ENCODE measurements at places on chromosomes 11 and 22. TPM values are rescaled to one million over a fixed set of nuclear protein-coding genes. Genes with fewer than 3 reads are reported as not detected.

Gene OR5T3
- not detected for total RNA-seq

Gene RIN1
- 2.2 TPM for total RNA-seq

Gene TPBGL
- 0.08 TPM for total RNA-seq

Gene ANGPTL5
- total RNA-seq: 1.9 TPM

Gene MMP11
- total RNA-seq: 6.2 TPM

Gene MPPED2
- 8.2 TPM for total RNA-seq

Gene RFPL1
- total RNA-seq: not detected

All from cardiac septum (tissue), 1 donor.